ENCODE measurements at places on chromosomes 6 and 20. TPM values are rescaled to one million over a fixed set of nuclear protein-coding genes. Genes with fewer than 3 reads are reported as not detected.

MBOAT1 gene
- total RNA-seq = 11.6 TPM

SASH1 gene
- 26.1 TPM for total RNA-seq

HFE gene
- 21.1 TPM for total RNA-seq

PHACTR1 gene
- 1.4 TPM for total RNA-seq

TRIM15 gene
- total RNA-seq = not detected

C20orf141 gene
- not detected for total RNA-seq

TREM1 gene
- total RNA-seq = 0.66 TPM

BPIFB4 gene
- not detected for total RNA-seq

EDN3 gene
- not detected for total RNA-seq

VARS2 gene
- 21.5 TPM for total RNA-seq

PKIB gene
- total RNA-seq = 3.8 TPM

KIF6 gene
- 0.33 TPM for total RNA-seq

PRDM13 gene
- under 0.01 TPM for total RNA-seq

CCM2L gene
- under 0.01 TPM for total RNA-seq

SRC gene
- 17.7 TPM for total RNA-seq

ELOVL4 gene
- total RNA-seq = 10.0 TPM

BEND6 gene
- total RNA-seq = 19.1 TPM

GLP1R gene
- total RNA-seq = not detected

ZSCAN23 gene
- total RNA-seq = 6.3 TPM

PRRC2A gene
- 46.1 TPM for total RNA-seq

SNAP25 gene
- 0.44 TPM for total RNA-seq

SNAP91 gene
- 2.9 TPM for total RNA-seq

SMLR1 gene
- not detected for total RNA-seq

RSPO3 gene
- total RNA-seq = 2.6 TPM

JAG1 gene
- 12.9 TPM for total RNA-seq

MEP1A gene
- not detected for total RNA-seq

CPXM1 gene
- 3.5 TPM for total RNA-seq

RTF2 gene
- total RNA-seq = 76.5 TPM

TMEM170B gene
- total RNA-seq = 4.4 TPM

BMP2 gene
- total RNA-seq = 5.0 TPM

BCAS1 gene
- 0.11 TPM for total RNA-seq

STX11 gene
- 0.77 TPM for total RNA-seq

RNF114 gene
- total RNA-seq = 105 TPM

NNAT gene
- 1.2 TPM for total RNA-seq

SRMS gene
- total RNA-seq = not detected

HEBP2 gene
- 65.4 TPM for total RNA-seq

RAET1E gene
- total RNA-seq = 0.11 TPM

CRISP2 gene
- total RNA-seq = not detected

FOXA2 gene
- total RNA-seq = 1.00 TPM

DUSP15 gene
- not detected for total RNA-seq

PSORS1C2 gene
- not detected for total RNA-seq

CST2 gene
- not detected for total RNA-seq

CYP39A1 gene
- 0.44 TPM for total RNA-seq

CRYBG1 gene
- total RNA-seq = 27.7 TPM

BTN1A1 gene
- not detected for total RNA-seq

MARCKS gene
- total RNA-seq = 130 TPM

NR2E1 gene
- not detected for total RNA-seq

BTN2A1 gene
- total RNA-seq = 12.8 TPM

PGBD1 gene
- total RNA-seq = 9.5 TPM

PLCB4 gene
- total RNA-seq = 2.1 TPM
